Posterior cingulate gyrus (tissue), 11 donors: ENCODE measurements at places on chromosomes 2 and 18.

- DNase-seq, result no peak
Measured at GRCh38 chr2:133571249-133571648, 3.0 kb upstream of the NCKAP5 start.

GRCh38 chr2:190698895-190699294, 50.0 kb downstream of the NAB1 start:
- no peak for DNase-seq

- no peak for DNase-seq
Measured at GRCh38 chr2:101516823-101517690, 42.1 kb upstream of the RFX8 start.

DNA sequence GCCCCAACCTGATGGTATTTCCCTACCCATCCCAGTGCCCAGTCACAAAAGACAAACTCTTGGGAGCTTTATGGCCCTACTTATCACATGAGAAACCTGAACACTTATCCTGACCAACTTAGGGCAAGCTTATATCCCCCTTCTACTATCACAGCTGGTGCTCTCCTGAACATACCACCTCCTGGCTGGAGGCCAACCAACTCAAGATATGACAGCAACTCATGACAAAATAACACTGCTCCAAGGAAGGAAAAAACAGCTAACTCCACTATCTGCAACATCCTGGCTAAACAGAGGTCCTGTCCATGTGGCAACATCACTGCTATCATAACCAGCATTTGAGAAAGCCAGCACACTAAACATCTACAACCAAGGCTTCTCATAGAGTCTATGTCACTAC, 20.9 kb upstream of the CLASP1 start:
- DNase-seq, result no peak

DNA sequence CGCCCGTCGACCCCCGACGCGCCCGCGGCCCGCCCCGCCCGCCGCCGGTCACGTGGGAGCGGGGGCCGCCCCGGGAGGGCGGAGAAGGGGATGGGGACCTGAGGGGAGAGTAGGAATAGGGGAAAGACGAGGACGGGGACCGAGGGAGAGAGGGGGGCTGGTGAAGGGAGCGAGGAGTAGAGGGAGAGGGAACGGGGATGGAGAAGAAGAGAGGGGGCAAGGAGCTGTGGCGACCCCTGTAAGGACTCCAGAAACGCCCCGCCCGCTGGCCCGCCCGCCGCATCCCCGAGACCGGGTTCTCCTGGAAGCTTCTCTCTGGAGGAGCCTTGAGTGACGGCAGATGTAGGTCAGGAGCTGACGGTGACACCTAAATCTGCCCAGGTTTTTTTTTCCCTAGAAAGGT, 615 bp downstream of the ADNP2 start:
- peak; percentile 33 for DNase-seq

GRCh38 chr2:72794572-72794971, 31.3 kb downstream of the EXOC6B start:
- DNase-seq, result no peak

GRCh38 chr2:217955881-217956493, 46.8 kb downstream of the TNS1 start:
- DNase-seq, result no peak

DNA sequence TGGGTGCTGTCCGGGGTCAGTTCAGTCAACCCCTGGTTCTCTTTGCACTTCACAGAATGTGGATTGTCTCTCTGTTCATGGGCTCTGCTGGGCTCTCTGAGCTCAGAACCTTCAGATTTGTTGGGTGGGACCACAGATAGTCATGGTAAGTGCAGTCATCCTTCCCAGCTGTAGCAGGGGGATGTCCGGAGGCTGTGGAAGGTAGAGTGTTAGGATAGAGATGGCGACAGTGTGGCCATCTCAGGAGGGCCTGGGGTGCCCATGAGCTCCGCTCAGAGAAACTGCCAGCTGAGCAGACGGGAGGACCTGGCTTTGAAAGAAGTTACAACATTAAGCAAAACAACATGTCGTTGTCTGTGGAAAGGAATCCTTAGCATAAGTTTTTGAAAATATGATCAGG, 149.8 kb downstream of the FAM210A start:
- no peak for DNase-seq

DNA sequence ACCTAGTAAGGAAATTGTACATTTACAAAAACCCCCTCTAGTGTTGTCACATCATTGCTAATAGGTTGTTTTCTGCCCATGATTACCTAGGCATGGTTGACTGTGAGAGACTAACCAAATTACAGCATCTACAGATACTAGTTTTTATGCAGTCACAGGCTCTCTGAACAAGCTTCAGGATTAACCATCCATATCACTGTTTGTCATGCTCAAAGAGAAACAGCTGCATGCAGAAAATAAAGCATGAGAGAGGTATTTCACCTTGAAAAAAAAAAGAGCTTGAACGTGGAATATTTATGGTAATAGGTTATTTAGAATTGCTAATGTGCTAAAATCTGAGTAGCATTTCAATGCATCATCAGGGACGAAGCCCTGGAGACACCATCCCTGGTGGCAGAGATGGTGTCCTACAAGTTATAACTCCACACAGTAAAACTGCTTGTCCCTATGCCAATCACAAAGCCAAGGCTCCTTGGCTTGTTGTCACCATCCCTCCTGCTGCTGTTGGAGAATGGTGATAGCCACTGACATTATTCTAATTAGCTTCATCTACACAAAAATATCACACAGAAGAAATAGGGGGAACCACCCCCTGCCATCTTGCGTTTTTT, 5.4 kb downstream of the NEB start:
- DNase-seq, result no peak

- DNase-seq, result no peak
Measured at GRCh38 chr2:147389218-147389617, 455.6 kb upstream of the ACVR2A start.

DNA sequence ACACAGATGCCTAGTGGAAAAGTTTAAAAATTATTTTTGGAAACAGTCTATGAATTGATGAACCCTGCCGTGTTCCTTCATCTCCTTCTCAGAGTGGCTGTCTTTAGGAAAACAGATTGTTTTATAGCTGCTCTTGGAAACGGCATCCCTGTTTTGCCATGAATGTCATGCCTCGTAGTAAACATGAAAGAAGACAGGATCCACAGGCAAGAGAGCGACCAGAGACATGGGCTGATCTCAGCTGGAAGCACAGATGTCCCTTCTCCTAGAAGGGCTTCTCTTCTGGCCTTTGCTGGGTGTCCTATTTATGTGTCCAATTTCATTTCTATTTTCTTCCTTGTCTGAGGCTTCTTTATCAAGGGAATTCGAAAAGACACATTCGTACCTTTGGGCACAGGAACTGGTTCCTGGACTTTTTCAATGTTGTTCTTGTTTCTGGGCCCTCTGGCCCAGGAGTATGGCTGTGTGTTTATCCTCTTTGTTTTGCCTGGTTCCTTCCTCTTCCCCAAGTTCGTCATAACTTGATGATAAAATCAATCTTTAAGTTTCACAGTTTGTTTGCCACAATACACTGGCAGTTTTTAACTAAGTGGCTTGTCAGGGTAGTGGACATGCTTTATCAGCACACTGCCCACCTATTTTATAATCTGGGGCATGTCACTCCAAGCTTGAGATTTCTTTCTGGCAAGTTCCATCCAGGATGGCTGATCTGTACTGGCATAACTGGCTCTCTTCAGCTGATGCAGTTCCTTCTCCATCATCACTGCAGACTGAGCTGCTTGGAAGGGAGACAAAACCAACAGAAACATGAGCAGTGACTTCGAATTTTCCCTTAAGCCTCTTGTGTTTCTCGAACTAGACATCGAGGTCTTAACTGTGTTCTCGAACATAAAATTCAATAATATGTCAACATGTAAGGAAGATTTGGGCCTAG, 63.2 kb upstream of the MGAT4A start:
- no peak for DNase-seq

- DNase-seq, result no peak
Measured at GRCh38 chr2:188326669-188327301, 35.1 kb downstream of the GULP1 start.

DNA sequence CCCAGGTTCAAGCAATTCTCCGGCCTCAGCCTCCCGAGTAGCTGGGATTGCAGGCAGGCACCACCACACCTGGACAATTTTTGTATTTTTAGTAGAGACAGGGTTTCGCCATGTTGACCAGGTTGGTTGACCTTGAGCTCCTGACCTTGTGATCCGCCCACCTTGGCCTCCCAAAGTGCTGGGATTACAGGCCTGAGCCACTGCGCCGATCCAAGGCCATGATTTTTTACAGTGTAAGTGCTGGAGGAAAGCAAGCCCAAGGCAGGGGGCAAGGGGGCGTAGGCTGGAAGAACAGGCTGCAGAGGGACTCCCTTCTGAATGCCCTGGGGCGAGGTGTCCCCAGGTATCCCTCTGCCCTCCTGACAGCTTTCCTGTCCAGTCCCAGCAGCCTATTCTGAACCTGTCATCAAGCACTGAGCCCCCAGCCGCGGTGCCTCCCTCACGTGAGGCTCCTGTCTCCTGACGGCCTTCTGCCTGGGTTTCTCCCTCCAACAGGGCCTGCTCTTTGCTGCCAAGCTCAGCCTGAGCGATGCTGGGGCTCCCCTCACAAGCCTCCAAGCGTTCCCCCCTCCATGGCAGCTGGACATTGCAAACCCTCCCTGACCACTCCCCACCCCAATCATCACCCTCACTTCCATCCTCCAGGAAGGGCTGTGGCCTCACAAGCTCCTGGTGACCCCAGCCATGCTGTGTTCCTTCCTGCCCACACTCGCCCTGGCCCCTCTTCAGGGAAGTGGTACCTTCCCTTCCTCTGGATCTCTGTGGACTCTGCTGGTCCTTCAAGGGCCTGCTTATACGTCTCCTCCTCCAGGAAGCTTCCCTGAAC, 37.6 kb downstream of the ZFP36L2 start:
- DNase-seq, result no peak

DNA sequence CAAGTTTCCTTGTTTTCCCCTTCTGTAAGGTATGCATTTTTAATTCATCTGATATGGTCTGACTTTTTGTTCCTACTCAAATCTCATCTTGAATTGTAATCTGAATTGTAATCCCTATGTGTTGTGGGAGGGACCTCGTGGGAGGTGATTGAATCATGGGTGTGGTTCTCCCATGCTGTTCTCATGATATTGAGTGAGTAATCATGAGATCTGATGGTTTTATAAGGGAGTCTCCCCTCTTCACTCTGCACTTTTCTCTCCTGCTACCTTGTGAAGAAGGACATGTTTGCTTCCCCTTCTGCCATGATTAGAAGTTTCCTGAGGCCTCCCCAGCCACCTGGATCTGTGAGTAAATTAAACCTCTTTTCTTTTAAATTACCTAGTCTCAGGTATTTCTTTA, 476.1 kb downstream of the LPIN1 start:
- no peak for DNase-seq

- no peak for DNase-seq
Measured at GRCh38 chr2:11777066-11777782, 30.8 kb downstream of the LPIN1 start.

DNA sequence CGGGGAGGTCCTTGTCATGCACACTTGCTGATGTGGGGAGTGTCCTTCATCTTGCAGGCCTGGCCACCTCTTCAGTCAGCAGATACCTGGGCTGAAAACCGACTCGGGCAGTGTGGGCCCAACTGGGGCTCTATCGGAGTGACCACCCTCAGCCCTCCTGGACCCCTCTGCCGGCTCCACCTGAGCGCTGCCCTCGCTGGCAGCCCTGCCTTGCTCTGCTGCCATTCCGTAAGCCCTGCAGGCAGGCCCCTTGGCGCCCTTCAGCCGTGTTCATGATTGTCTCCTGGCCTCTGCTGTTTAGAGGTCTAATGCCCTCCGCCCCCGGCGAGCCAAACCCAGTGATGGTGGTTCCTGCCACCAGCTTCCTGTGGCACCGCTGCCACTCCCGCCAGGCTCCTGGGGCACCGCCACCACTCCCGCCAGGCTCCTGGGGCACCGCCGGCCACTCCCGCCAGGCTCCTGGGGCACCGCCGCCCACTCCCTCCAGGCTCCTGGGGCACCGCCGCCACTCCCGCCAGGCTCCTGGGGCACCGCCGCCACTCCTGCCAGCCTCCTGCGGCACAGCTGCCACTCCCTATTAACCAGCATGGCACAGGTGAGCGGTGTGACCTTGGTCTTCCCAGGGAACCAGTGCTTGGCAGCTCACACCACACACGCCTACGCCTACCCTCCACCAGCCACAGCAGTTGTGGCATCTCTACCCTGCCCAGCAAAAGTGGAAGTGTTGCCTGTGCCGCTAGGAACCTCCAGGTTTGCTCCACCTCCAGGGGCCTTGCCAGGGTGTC, 15.9 kb downstream of the CAPN10 start:
- DNase-seq, result peak; percentile 77

- DNase-seq, result no peak
Measured at GRCh38 chr2:145058457-145058856, 538.5 kb upstream of the ZEB2 start.

GRCh38 chr2:128228894-128229293, 89.8 kb downstream of the HS6ST1 start:
- DNase-seq, result no peak

DNA sequence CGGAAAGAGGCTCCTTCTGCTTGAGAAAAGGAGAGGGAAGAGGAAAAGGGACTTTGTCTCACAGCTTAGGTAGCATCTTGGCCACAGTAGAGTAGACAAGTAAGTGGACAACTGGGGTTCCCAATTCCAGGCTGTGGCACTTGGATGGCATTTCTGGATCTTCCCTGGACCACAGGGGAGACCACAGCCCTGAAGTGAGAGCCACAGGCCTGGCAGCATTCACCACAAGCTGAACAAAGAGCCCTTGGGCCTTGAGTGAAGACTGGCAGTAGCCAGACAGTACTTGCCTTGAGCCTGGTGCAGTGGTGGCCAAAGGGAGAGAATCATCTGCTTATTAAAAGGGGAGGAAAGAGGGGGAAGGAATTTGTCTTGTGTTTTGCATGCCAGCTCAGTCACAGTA, 226.1 kb upstream of the KLHL14 start:
- DNase-seq, result no peak
